Urothelium cell line (cell line): ENCODE measurements at places on chromosomes 7 and 10.
A peak's percentile ranks its signal among the peaks of the same experiment; 100 is the strongest.

- DNase-seq: no peak
These were observed 7.6 kb downstream of the NFKB2 start for GRCh38 chr10:102403115-102403514.

DNA sequence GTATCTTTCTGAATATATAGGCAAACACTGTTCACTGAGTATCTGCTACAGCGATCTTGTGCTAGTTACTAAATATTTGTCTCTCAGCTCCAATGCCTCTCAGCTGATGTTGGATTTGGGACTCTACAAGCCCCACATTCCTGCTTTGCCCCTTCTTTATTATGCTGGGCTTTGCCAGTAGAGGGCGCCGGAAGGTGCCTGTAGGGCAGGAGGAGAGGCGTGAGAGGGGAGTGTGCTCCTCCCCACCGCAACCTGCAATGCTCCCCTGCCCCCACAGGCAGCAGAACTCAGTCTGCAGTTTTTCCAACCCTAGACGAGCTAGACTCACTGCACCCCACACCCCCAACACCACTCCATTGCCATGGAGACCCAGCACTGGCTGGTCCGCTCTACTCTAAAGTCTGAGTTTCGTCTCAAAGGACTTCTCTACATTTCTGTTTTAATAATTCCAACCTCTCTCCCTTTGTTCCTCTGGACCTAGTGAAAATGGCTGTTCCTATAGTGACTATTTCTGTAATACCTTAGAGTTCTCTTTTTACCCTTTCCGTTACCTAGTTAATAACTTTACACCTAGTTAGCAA is 337.6 kb downstream of the CCSER2 start:
- peak; percentile 39 for DNase-seq

DNA sequence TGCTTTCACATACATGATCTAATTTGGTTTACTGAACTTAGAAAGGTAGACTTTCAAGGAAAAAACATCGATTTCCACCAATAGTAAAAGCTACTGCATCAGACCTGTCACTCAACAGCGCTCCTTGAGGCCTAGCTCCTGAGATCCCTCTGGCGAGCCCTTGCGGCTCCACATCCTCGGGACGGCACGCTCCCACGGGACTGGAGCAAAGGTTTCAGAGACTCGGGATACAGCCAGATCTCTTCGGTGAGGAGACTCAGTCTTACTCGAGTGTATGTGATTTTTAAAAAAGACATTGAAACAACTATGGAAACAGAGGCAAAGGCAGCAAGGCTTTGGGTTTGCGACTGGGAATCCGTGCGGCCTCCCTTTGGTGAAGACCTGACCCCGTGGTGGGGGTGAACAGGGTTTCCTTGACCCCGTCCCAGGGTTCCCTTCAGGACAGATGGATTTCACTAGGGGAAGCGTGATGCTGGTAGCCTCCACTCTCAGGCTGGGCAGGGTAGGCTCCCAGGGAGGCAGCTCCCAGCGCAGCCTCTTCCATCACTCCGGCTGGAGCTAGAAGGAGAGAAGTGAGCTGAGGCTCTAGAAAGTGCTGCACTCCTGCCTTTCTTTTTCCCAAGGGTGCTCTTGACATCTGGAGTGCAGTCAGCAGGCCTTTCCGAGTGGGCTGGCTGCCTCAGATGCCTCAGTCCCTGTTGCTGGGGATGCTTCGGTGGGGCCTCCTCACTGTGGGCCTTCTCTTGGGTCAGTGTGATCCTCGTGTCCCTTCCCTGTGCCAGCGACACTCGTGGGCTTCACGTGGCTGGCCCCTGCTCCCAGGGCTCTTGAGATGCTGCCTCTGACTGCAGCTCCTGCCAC is 5.8 kb upstream of the ATP6V0E2 start:
- no peak for DNase-seq

DNA sequence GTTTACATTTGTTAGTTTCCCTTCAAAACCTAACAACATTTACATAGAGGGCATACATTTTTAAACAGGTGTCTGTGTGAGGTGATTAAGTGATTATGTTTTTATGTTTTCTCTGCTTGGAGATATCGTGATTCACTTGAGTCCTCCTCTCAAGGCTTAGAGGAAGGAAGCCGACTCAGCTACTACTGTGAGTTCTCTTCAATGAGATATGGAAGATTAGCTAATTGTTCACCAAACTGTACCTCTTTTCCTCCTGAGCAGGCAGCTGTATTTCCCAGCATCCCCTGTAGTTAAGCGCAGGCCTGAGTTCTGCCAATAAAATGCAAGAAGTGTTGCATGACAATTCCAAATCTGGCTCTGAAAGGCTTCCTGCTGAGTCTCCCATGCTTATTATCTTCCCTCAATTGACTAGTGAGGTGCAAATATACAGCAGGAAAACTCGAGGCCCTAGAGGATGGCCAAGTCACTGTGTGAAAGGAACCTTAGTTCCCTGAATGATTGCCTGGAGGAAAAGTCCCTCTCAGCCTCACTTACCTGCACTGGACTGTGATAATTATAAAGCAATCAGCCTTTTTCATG is 528.7 kb downstream of the GRM8 start:
- no peak for DNase-seq

DNA sequence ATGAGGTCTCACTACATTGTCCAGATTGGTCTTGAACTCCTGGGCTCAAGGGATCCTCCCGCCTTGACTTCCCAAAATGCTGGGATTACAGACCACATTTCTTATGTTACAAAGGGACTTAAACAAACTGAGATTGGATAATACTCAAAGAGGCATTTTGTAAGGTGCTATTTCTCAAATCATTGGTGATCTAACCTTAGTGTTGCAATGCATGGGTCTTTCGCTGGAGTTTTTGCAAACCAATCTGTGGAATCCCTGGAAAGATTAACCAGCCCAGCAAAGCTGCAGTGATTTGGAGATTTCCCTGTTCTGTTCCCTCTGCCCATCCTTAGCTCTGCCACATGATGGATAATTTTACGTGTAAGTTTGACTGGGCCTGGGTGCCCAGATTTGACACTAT is 20.4 kb upstream of the ECHDC3 start:
- DNase-seq: no peak

DNA sequence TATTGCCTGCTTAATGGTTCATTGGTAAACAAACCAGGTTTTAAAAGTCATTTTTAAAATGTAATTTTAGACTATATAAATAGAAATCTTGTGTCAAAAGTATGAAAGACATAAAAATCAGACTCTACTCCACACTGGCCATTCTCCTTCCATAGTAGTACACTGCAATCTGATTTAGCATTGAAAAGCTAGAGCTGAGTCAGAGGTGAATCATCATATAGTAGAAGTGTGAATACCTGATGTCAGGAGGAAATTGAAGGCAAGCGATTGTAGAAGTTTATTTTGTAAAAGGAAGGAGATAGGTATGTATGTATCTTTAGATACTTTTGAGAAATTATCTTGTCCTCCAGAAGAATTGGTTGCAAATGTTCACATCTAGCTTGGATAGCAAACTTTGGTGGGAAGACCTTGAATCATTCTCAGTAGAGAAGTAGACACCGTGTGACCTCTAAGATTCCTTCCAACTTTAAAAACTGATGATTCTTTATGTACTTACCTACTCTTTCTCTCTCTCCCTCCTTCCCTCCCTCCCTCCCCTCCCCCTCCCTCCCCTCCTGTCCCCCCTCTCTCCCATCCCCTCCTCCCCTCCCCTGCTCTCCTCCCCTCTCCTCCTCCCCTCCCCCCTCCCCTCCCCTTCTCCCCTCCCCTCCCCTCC is 88.1 kb downstream of the BTAF1 start:
- peak; percentile 57 for DNase-seq

GRCh38 chr10:110305767-110306451 is 1.2 kb upstream of the SMNDC1 start:
- DNase-seq: peak; percentile 68

DNA sequence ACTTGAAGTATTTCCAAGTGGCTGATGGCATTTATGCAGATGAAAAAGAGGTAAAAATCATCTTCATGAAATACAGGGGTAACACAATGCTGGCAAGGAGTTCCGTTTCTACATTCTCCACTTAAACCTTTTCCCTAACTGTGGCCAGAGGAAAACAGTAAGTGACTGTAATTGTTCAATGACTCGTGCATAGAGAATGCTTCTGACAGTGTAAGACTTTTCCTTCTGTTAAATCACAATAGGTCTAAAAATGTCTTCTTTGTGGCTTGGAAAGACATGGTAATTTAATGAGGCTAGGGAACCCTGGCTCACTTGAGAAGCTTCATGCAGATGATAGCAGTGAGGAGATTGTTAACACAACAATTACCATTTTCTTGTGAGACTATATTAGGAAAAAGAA is 50.3 kb upstream of the RSU1 start:
- peak; percentile 25 for DNase-seq

DNA sequence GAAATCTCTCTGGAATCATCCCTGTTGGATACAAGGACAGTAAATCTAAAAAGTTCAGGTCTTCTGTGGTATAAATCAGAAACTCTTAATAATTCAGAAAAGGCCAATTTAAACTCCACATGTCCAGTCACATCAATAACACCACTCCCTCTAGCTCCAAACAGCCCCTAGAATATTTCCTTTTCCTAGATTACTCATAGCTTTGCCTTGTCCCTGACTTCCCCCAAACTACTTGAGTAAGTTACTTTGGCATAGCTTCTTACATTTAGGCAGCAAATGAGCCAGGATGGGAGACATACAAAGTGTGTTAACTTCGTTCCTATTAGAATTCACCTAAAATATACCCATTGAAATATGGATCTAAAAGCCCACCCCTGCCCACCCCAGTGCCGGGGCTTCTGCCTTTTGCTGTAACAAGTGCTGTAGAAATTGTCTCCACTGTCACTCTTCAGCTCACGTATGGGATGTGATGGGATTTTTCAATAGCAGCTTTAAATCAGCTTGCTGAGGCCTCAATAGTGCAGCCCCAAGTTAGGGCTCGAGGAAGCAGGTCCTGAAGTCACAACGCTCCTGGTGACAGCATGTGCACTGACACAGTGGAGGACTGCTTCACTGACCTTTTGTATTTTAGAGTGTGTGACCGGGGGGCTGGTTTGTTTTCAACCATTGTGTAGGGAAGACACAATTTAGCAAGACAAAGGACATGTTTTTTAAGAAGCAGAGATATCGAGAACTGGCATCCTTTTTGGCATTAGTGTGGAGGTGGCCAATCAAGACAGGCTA is 218.2 kb upstream of the KMT2E start:
- DNase-seq: no peak

DNA sequence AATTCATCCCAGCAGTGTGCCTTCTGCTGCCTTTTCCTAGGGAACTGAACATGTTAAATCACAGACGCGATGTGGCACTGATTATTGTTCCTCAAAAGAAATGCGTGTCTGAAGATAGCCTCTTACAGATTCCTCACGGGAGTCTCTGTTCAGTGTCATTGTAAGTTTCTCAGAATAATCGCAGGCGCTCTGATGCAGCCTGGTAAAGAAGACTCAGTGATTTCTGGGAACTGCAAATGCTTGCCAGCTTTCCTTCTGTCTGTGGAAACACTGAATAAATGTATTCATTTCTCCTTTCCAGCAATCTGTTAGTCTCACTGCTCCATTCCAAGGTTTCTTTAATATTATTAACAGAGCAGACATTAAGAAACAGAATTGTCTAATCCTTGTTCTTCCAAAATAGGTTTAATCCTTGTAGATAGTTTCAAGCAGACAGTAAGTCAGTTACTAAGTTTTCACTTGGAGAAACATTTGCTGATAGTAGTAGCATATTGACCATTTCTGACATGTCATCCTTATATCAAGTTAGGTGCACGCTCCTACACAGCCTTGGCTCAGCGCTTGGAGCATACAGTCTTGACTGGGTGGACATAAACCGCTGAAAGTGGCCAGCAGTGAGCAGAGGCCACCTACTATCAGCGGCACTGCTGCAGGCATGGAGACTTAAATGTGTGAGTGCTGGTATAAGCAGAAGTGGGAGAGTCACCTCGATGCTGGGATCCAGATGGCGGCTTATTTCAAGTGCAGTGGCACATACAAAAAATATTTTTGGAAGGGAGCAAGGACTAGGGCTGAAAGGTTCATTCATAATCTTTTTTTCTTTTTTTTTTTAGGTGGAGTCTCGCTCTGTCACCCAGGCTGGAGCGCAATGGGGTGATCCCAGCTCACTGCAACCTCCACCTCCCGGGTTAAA is 27.7 kb downstream of the MMRN2 start:
- DNase-seq: no peak

GRCh38 chr10:89549510-89549909 is 14.1 kb upstream of the SLC16A12 start:
- DNase-seq: no peak

GRCh38 chr10:123857616-123858015 is 34.0 kb downstream of the CPXM2 start:
- no peak for DNase-seq

DNA sequence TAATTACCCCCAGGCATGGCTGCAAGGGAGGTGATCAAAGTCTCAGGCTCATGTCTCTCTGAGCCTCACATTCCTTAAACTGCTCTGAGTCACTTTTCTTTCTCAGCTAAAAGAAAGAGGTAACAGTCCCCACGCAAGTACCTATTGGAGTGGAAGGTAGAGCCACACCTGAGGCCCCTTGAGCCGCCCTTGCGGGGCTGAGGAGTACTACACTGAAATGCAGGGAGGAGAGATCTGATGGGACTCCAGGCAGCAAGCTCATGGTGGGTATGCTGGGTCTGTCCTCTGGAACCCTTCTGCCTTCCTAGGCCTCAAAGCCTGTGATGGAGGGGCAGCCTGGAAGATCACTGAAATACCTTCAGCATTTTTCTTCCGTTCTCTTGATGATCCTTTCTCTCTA is 960.0 kb downstream of the DNAJB9 start:
- DNase-seq: no peak

- no peak for DNase-seq
These were observed 4.2 kb downstream of the INHBA start for GRCh38 chr7:41698726-41699125.

GRCh38 chr7:90739716-90740115 is 143.6 kb downstream of the CDK14 start:
- no peak for DNase-seq

DNA sequence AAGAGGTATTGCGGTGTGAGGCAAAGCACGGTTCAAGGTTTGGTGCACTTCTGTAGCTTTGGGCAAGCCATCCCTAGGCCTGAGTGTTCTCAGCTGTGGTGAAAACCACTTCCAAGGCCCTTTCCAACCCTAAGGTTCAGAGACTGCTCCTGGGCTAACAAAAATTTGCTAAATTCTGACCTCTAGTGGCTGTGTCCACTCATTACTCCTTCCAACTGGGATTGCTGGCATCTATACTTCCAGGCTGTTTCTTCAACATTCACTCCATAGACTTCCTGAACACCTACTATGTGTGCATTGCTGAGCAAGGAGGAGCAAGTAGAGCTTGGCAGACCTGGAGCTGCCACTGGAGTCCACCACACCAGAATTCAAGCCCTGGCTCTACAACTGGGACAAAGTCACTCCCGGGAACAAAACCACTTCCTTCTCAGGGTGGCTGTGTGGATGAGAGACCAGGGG is 29.3 kb upstream of the SH3PXD2A start:
- DNase-seq: peak; percentile 67

- no peak for DNase-seq
These were observed 2.0 kb downstream of the ELN start for GRCh38 chr7:74029991-74030415.

DNA sequence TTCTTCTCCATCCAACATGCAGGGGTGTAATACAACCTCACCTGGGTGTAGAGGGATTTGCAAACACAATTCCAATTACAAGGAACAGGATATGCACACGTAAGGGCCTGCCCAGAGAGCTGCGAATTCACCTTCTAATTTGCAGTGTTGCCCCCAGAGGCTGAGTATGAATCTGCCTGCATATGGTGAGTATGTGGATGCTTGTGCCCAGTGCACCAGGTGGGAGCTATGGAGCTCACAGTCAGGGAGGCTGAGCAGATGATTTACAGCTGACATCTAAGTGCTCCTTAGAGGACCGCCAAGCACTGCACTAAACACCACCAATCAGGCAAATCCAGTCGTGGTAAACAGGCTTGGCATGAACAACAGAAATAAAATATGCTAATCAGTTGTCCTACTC is 132.0 kb downstream of the RELN start:
- no peak for DNase-seq
